ENCODE measurements at places on chromosomes 6 and 20.

GRCh38 chr6:4781967-4782575 lies 5.9 kb downstream of the CDYL start:
- no peak for DNase-seq

- DNase-seq, result no peak
Observed at GRCh38 chr6:37260040-37260439, 2.1 kb upstream of the TMEM217 start.

DNA sequence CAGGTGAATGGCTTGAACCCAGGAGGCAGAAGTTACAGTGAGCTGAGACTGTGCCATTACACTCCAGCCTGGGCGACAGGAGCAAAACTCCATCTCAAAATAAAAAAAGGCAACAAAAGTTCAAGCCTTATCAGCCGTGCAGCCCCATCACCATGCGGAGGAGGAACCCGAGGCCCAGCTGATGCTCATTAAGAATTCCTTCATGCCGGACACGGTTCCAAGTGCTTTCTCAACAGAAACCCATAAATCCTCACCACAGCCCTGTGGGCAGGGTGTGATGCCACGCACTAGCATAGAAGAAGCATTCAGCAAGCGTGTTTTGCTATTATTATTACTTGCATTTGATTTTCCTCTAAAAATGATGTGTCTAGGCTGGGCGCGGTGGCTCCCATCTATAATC lies 56.3 kb downstream of the PREX1 start:
- DNase-seq, result no peak

- DNase-seq, result no peak
Observed at GRCh38 chr6:152726313-152726712, 24.3 kb upstream of the VIP start.

- DNase-seq, result no peak
Observed at GRCh38 chr6:18532139-18532538, 145.0 kb downstream of the RNF144B start.

GRCh38 chr6:161417717-161418462 lies 144.0 kb upstream of the AGPAT4 start:
- DNase-seq, result no peak

DNA sequence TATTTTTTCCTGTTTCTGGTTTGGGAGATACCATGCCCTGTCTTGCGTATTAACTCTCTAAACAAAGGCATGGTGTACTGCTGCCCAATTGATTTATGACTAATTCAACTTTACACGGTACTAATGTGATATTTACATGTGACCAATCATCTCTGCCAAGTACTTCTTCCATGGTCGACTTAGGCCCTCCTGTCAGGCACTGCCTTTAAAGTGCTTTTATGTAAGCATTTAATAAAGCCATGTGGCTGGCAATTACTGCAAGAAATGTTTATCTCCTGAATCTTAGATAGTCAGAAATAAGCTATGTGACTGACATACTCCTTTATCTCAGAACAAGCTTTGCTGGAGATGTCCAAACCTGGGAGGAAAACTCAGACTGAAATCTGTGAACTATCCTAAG lies 323.4 kb downstream of the BTBD3 start:
- no peak for DNase-seq

GRCh38 chr20:10412591-10413408 lies 21.2 kb downstream of the MKKS start:
- DNase-seq, result no peak

GRCh38 chr6:16487996-16488674 lies 249.7 kb downstream of the GMPR start:
- DNase-seq, result no peak

DNA sequence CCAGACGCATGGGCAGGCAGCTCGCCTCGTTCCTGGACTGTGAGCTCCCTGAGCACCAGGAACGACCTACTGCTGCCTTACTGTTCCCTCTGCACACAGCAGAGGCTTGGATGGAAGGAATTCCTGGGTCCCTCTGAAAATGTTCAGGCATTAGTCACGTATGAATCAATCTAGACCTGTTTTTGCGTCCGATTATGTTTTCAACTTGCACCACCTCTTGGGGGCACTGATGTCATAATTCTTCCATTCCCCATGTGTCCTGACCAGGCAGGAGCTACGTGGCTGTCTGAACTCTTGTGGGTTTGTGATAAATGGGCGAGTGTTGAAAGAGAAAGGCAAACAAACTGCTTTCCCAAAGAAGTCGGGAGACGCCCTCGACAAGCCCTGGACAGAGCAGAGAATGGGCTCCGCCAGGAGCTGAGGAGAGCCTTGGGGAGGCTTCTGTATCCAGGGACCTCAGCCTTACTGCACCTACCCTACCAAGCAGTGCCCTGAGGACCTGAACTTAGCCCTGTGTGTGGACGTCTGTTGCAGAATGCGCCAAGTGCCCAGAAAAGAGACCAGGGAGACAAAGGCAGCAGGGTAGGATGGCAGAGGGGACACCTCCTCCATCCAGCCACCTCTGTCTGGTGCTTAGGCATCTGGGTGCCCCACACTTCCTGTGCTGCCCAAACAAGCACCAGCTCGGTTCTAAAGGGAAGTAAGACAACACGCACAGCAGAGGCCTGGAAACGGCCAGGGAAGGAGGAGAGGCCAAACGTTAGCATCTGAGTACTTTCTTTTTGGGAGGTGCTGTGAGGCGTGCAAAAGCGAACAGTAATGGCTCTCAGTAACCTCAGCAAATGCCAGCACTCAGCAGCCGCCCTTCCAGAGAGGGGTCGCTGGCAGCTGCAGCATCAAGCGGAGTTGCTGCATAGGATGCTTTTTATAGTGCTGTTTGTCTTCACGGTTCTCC lies 124.2 kb downstream of the LY86 start:
- no peak for DNase-seq
